ENCODE measurements at places on chromosomes 16 and 17.

DNA sequence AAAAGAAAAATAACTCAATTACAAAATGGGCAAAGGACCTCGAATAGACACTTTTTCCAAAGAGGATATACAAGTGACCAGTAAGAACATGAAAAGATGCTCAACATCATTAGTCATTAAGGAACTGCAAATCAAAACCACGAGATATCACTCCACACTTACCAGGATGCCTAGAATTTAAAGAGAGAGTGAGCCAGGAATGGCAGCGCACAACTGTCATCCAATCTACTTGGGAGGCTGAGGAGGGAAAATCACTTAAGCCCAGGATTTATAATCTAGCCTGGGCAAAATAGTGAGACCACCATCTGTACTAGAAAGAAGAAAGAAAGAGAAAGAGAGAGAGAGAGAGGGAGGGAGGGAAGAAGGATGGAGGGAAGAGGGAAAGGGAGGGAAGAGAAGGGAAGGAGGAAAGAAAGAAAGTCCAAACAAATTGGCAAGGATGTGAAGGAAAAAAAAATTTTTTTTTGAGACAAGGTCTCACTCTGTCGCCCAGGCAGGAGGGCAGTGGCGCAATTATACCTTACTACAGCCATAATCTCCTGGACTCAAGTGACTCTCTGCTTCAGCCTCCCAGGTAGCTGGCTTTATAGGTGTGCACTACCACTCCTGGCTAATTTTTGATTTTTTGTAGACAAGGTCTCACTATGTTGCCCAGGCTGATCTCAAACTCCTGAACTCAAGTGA, 22.6 kb downstream of the TBX2 start:
- DNase-seq = no peak

DNA sequence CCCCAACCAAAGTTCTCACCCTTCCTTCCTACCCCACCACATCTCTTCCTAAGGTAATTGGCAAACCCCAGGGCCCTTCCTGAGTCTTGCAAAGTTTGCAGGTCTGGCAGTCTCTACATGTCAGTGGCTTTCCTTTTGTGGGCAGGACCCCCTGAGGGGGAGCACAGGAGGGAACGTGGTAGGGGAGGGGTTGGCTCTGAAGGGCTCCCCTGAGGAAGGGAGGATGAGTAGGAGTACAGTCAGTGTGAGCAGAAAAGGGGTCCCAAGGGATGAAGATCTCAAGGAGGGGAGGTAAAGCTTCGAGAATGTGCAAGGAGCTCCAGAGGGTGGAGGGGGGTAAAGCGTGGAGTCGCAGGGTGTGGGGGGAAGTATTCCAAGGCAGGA, 206.9 kb downstream of the RAB11FIP4 start:
- DNase-seq = no peak

- DNase-seq = no peak
These were observed 120.1 kb downstream of the CYLD start for GRCh38 chr16:50861970-50862411.

- no peak for DNase-seq
These were observed 52.1 kb downstream of the FOXL1 start for GRCh38 chr16:86630471-86630870.

- no peak for DNase-seq
These were observed 172.5 kb downstream of the COPRS start for GRCh38 chr17:31686495-31686894.

DNA sequence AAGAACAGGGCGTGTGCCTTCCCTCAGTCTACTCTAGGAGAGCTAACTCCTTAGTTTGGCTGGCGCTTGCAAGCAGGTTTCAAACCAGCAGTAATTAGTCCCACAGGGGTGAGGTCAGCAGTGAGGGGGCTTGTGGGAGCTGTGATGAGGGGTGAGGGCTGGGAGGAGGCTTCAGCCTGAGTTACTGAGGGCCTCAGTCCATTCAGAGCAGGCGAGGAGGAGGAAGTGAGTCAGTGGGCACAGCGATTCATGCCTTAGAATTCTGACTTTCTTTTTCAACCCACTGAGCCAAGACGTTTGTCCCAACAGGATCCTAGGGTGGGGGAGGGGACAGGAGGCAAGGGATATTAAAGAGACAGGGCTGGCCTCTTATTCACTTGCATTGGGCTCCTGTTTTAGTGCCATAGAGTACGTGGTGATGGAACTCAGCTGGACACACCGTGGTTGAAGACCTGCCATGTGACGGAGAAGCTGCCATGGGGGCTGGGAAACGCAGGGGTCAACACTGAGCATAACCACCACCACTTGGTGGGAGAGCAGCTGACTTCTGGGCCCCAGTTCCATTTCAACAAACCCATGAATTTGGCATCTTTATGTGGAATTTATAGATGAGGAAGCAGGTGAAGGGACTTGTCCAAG, 8.3 kb upstream of the ITGA3 start:
- DNase-seq = no peak

DNA sequence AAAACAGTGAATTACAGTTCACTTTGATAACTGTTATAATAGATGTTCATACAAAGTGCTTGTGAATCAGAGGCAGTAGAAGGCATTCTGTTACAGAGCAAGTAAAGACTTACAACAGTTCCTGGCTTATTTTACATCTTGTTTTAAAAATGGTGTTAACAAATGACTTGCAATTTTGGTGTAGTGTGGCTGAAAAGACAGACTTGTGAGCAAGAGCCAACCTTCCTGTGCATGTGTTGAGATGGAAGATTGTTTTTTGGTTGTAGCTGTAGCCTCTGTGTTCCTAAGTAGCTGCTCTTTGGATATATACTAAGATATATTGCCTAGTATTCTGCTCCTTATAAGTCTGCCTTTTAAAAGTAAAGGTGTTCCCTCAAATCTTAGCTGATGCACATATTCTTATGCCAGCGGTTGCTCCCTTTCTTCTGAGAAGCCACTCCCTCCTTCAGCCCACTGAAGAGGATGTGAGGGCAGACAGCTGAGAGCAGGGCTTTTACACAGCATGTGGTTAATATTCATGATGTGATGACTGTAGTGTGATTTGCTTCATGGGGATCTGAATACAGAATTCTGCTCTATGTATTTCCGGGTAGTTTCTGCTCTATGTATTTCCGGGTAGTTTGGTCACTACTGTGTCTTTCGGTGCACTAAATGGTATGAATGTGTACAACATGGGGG, 182.3 kb downstream of the PHKB start:
- no peak for DNase-seq

- no peak for DNase-seq
These were observed 1.4 kb upstream of the PIK3R5 start for GRCh38 chr17:8966926-8967325.

- DNase-seq = no peak
These were observed 210.9 kb downstream of the ZFHX3 start for GRCh38 chr16:72836985-72837384.

- no peak for DNase-seq
These were observed 74.5 kb upstream of the PMFBP1 start for GRCh38 chr16:72246423-72246822.

DNA sequence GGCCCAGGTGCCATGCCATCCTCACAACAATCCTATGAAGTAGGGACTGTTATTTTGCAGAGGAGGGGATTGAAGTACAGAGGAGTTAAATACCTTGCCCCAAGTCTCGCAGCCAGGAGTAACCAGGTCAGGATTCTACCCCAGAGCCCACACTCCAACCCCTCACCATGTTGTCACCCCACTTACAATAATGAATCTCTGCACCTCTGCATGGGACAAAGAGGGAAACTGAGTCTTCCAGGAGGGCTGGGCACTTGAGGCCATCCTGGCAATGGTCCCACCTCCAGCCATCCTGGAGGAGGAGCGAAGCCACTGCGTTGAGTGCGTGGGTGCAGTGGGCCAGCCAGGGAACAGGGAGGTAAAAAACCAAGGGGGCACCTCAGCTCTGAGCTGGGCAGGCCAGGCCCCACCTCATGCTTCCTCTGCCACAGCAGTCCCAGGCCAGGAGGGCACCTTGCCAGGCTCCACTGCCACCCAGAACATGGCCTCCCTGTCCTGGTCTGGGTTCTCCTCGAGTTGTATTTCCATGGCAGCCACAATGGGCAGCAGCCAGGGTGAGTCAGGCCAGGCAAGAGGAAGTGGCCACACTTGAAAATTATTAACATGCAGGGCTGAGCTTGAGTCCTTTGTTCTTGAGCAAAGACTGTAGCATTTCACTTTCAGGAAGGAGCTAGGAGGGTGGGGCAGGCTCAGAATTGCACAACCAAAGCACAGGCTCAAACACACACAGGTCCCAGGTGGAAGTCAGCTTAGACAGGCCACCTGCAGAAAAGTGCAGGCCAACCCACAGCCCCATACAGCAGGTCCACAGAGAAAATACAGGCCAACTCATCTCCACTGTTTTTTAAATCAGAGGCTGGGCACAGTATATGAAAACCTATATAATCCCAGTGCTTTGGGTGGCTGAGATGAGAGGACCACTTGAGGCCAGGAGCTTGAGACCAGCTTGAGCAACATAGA, 52.1 kb downstream of the CUEDC1 start:
- no peak for DNase-seq

GRCh38 chr16:67024384-67025209, 4.4 kb upstream of the CBFB start:
- no peak for DNase-seq

GRCh38 chr17:40382251-40382650, 17.7 kb upstream of the GJD3 start:
- no peak for DNase-seq

DNA sequence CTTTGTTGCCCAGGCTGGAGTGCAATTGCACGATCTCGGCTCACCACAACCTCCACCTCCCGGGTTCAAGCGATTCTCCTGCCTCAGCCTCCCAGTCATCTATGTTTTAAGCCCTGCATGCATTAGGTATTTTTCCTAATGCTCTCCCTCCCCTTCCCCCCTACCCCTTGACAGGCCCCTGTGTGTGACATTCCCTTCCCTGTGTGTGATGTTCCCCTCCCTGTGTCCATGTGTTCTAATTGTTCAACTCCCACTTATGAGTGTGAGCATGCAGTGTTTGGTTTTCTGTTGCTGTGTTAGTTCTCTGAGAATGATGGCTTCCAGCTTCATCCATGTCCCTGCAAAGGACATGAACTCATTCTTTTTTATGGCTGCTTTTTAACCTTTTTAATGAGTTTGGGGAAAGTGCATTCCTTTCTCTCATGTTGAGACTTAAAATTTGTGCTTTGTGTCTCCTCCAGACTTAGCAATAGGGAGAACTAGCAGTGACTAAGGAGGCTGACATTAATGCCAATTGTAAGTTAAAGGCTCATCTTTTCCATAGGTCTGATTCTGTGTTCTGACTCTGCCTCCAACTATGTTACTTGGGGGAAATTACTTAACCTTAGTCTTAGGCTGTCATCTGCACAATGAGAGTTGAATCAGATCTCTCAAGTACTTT, 17.7 kb upstream of the PHAF1 start:
- DNase-seq = no peak

DNA sequence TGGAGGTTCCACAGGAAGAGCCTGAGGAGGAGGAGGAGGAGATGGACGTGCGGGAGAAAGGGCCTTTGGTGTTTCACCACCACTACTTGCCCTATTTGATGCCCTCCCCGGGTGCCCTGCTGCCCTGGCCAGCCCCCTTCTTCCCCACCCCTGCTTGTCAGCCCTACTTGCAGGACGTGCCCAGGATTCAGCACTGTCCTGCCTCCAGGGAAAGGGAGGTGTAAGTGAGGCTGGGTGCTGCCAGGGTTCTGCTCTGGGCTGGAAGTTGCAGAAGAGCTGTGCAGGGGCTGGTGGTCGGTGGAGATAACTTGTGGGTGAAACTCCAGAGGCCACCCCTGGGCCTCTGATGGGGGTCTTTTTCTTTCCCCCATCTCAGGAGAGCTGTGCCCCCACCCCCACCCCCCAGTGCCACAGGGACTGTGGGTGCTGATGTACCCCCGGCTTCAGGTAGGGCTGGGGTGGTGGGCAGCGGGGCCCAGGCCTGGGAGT, 3.0 kb downstream of the PRR29 start:
- DNase-seq = no peak

DNA sequence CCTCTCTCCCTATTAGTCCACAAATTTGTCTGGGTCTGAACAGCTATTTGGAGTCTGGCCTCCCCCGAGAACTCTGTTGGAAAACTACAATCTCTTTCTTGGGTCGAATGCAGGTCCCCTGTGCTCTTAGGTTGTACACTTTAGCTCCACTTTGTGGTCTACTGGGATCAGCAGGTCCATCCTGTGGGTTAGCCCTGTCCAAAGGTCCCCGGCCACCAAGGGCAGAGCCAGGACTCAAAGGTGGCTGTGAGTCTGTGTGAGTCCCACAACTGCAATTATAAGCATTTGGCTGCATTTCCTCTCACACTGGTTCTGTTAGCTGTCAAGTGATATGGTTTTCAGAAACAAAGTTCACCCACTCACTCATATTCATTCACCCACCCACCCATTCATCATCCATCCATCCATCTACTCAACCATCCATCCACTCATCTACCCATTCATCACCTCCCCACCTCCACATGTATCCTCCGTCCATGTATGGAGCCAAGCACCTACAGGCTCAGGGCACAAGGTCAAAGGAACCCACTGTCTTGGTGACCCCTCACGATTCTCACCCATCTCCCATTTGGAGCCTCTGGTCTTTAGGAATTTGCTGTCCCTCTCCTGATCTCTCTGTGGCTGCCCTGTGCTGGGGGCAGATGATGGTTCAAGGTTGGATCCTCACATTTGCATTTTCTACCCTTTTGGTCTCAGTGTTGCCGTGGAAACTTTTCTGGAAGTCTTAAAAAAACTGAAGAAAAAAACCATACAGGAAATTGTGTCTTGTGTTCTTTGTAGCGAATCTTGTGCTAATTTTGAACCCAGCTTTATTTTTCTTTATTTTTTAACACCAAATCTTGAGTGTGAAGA, 45.8 kb downstream of the IRF8 start:
- no peak for DNase-seq
